ENCODE measurements at places on chromosomes 2 and 18.

DNA sequence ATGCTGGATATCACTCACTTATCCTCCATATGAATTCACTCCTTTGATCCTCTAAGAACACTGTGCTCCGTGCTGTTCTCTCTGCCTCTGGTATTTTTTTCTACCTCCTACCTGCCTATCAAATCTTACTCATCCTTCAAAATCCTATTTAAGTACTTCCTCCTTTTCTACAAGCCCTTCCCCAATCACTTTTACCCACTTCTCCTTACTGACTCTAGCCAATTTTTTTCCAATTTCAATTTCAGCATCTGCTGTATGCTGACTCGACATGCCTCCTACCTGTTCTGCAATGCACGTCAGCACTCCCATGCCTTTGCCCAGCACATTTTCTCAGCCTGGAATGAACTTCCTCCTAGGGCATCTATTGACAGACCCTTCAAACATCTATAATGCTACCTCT is 37.3 kb upstream of the LNPK start:
- no peak for DNase-seq

- no peak for DNase-seq
These were observed 276.0 kb downstream of the LRRTM1 start for GRCh38 chr2:80028584-80028983.

- DNase-seq = peak; percentile 87
These were observed 111.1 kb upstream of the RBBP8 start for GRCh38 chr18:22822024-22822423.

DNA sequence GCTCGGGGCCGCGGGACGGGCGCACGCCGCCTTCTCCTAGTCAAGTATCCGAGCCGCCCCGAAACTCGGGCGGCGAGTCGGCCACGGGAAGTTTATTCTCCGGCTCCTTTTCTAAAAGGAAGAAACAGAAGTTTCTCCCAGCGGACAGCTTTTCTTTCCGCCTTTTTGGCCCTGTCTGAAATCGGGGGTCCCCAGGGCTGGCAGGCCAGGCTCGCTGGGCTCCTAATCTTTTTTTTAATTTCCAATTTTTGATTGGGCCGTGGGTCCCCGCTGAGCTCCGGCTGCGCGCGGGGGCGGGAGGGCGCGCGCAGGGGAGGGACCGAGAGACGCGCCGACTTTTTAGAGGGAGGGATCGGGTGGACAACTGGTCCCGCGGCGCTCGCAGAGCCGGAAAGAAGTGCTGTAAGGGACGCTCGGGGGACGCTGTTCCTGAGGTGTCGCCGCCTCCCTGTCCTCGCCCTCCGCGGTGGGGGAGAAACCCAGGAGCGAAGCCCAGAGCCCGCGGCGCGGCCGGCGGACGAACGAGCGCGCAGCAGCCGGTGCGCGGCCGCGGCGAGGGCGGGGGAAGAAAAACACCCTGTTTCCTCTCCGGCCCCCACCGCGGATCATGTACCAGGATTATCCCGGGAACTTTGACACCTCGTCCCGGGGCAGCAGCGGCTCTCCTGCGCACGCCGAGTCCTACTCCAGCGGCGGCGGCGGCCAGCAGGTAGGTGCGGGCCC is 617 bp downstream of the FOSL2 start:
- DNase-seq = peak; percentile 76

DNA sequence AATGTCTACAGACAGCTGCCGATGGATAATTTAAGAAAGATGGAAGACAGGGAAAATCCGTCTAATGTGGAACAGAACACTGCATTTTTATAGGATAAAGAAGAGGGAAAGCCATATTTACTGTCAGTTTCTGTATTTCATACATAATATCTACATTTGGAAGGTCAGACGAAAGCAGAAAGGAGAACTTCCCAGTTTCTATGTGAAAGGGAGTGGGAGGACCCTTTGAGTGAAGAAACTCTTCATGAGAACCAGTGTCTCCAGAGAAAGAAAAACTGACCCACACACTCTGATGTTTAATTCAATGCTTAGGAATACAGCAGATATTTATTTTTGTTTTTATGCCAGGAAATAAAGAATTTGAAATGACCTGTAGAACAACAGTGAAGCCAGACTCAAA is 127.2 kb downstream of the CALCRL start:
- no peak for DNase-seq

DNA sequence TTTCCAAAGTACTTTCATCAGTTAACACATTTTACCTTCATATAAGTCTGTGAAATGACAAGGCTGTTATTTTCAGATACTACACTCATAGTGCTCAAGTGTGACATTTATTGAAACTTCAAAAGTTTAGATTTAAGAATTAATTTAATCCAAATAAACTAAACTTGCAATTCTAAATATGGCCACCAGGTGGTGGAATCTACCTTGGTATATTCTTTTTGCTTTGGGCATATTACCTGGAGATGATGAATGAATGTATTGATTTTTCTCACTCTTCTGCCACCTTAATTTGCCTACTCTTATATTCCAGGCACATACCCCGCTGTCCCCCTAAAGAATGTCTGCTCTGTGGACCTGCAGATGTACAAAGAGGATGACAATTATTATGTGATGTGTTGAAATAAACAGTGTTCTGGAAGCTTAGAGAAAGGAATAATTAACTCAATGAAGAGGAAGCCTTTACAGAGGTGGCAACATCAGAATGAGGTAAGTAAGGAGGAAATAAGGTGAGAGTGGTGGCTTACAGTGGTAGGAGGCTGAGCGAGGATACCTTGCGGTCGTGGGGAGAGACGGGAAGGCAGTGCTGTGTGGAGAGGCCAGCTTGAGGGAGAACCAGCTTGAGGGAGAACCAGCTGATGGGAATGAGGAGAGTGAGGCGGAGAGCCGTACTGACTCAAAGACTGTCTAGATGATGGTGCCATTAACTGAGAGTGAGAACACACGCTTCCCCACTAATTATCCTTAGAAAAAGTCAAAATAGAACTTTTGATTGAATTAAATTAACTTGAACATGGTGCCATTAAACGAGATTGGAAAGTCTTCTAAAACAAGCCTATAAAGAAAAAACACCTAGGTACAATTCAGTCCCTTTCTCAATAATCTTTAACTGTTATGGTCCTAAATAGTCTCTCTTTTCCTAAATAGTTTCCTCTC is 179.5 kb downstream of the CELF4 start:
- DNase-seq = peak; percentile 58

- peak; percentile 26 for DNase-seq
These were observed 163.1 kb downstream of the GFPT1 start for GRCh38 chr2:69223759-69224511.

GRCh38 chr2:219081096-219081495 is 20.4 kb upstream of the IHH start:
- no peak for DNase-seq

GRCh38 chr2:105138643-105139042 is 100.8 kb downstream of the MRPS9 start:
- no peak for DNase-seq

- DNase-seq = peak; percentile 55
These were observed 830.8 kb upstream of the SLC39A10 start for GRCh38 chr2:194826241-194826640.

- DNase-seq = peak; percentile 32
These were observed 265.4 kb downstream of the AFF3 start for GRCh38 chr2:99876956-99877355.

GRCh38 chr2:108253106-108253505 is 13.3 kb downstream of the SULT1C3 start:
- DNase-seq = no peak

DNA sequence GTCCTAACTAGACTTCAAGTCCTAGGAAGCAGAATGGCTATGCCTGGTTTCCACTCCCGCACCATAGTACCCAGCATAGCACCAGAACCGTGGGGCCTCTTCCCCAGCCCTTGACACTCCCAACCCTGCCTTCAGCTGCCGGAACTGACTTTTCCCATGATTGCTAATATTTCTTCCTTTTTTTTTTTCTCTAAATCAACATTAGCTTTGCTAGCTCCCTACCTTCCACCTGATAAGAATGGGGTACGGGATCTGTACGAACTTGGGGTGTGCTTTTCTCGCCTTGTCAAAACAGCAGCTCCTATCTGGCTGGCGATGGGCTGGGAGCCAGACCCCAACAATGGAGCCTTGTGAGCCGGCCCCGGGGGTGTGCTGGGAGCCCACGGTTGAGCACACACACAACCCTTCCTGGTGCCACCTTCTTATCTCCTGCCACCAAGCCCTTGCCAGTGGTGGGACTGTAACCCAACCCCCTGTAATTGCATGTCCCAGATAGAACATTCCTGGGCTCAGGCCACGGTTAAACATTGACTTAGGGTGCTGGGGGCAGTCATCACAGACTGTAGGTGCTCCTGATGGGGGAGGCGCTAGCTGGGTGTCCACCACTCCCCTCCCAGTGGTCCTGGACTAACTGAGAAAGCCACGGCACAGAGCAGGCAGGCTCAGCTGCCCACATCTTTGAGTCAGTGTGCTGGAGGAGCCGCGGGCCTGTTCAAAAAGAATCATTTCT is 213.0 kb upstream of the HAAO start:
- DNase-seq = peak; percentile 84

DNA sequence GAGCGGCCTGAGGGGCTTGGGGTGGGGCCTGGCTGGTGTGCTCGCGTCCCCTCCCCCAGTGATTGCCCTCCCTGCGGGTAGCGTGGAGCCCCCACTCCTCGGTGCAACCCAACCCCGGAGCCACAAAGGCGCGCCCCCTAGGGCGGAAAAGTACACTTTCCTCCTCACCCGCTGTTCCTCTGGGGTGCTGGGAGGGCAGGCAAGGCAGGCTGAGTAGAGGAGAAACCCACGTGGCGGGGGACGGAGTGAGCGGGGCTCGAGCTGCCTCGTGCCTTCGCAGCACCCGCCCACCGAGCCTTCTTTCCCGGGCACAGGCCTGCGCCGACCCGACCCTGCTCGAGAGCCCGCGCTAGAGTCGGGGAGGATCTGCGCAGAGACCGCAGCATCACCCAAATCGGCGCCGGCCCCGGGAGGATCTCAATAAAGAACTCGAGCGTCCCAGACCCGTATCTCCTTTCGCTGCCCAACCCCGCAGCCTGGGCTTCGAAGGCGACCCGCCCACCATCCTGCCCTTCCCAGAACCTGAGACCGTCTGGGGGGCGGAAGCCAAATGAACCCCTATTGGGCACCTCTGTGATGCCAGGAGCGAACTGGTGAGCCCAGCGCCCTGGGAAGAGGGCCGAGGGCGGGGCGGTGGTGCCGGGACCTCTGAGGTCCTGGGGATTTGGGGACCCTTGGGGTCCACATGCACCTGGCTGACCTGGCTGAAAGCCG is 1.5 kb downstream of the UCN start:
- DNase-seq = no peak

DNA sequence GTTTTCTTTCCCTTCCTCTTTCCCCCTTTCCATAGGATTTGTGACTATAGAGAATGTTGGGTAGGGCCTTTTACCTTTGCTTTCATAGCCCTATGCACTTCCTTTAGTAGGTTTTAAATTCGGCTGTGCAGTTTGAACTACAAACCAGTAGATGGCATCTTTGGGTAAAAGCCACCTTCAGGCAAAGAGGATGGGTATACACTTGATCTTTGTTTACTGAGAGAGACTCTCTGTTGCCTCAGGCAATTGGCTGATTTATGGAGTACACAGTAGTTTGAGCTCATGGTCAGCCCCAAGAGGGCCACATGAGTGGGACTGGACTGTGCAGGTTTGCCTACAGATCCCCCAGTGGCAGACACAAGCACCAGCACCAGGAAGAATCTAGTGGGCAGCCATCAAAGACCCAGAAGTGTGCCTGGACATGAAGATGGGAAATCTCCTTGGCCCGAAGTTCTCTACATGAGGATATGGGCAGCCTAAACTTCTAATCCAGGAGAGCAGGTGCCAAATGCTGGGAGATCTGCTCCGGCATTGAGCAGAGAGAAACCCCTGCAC is 1304.3 kb upstream of the DDX18 start:
- peak; percentile 20 for DNase-seq

Data from kidney tubule cell (primary cell).